ENCODE measurements at places on chromosomes 2 and 18.

- no peak for DNase-seq
These were observed 14.5 kb upstream of the NAB1 start for GRCh38 chr2:190634381-190634780.

DNA sequence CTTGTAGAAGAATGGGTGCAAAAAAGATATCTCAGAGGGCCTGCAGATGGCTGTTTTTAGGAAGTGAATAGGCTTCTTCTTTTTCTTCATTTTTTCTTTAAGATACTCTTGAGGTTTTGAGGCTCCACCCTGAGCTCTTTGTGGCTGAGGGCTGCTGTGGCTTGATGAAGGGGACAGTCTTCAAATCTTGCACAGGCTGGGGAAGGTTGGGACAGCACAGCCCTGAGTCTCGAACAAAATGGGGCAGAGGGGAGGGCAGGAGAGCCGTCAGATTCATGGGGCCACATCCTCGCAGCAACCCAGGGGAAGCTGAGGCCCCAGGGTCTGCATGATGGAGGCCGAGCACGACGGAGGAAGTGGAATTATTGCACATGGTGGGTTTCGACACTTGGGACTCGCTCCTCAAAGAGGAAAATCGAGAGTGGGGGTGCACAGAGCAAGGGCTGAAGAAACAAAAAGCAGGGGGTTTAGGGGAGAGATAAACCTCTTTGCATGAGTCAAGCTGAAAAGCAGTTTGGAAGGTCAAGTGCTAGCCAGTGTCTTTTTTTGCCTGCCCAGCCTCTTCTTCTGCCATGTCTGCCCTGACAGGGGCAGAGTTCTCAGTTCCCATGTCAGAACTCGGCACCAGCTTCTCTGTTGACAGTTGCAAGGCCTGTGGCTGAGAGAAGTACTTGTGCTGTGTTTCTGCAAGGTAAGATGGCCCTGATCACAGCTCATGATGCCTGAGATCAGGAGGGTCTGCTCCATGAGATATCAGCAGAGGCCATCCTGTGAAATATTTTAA lies 19.5 kb downstream of the INPP4A start:
- DNase-seq, result no peak

- no peak for DNase-seq
These were observed 78.4 kb downstream of the MARCHF4 start for GRCh38 chr2:216293883-216294282.

- DNase-seq, result no peak
These were observed 263.0 kb upstream of the SALL3 start for GRCh38 chr18:78716581-78716980.

DNA sequence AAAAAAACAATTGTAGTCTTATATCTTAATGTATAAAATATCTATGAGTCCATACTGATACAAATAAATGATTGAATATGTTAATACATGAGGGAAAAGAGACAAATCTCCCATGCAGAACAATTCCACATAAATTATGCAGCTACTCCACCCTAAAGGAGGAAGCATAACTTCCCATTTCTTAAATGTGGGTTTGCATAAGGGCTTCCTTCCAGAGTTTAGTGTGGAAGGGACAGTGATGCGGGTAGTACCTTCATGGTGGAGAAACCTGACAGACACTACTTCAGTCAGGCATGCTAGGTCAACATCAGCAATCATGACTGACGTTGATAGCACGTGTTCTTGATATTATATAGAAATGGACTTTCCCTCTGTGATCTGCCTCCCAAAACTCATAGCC lies 146.9 kb upstream of the STON1 start:
- no peak for DNase-seq

- peak; percentile 72 for DNase-seq
These were observed 12.4 kb downstream of the COPS8 start for GRCh38 chr2:237097911-237098702.

DNA sequence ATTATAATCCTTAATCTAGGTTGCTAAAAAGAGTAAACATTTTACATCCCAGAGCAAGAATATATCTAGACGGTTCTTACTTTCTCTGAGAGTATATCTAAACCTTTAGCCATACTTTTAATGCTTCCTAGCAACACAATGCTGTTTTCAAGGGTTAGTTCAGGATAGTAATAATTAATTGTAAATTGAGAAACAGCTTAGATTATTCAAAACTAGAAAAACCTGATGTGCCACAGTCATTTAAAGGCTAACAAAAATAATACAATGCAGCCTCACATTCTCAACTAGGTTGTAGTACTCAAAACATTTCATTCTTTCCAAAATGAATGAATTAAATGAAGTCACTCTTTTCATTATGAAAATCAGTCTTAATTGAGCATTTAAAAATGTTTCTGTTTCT lies 103.2 kb upstream of the OTX1 start:
- no peak for DNase-seq

- DNase-seq, result no peak
These were observed 2.5 kb downstream of the NFU1 start for GRCh38 chr2:69434753-69435152.

- DNase-seq, result peak; percentile 22
These were observed 2.6 kb downstream of the BZW1 start for GRCh38 chr2:200814276-200814815.

DNA sequence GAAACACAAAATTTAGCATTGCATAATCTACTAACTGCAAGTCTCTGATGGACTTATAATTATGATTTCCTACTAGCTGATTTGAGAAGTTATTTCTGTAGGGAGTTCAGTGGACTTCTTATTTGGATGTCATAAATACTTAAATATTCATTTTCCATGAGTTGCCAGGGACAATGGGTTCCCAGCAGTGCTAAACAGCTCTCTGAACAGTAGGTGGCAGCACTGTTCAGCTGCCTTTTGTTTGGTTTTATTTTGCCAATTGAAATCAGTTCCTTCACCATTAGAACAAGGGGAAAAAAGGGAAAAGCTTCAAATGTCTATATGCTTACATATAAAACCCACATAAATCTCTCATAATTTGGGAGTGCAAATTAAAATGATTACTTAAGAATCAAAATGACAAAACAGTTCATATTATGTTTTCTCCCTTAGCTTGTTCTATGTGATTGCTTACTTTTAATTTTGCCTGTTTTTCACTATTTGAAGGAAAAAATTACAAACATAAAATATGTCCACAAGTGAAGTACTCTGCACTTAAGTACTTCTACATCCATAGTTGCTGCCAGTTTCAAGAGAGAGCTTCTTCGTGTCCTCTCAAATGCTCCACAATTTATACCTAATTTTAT lies 898.9 kb downstream of the CPS1 start:
- peak; percentile 45 for DNase-seq

DNA sequence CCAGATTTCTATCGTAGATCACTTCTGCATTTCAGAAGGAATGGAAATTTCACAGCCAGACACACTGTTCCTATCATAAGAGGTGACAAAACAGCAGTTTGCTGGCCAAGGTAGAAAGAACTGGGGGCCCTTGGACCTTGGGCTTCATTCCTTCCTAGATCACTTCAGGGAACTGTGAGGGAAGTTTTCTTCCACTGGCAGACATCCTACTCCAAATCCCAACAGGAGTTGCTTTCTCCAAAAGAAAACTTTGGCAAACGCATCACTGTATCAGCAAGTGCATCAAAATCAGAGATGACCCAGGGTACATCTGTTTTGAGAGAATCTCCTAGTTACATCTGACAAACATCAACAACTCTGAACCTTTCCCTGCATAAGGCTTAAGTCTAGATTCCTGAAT lies 348.4 kb upstream of the KLHL29 start:
- DNase-seq, result no peak

- DNase-seq, result no peak
These were observed 97.3 kb upstream of the MYCN start for GRCh38 chr2:15842758-15843666.

DNA sequence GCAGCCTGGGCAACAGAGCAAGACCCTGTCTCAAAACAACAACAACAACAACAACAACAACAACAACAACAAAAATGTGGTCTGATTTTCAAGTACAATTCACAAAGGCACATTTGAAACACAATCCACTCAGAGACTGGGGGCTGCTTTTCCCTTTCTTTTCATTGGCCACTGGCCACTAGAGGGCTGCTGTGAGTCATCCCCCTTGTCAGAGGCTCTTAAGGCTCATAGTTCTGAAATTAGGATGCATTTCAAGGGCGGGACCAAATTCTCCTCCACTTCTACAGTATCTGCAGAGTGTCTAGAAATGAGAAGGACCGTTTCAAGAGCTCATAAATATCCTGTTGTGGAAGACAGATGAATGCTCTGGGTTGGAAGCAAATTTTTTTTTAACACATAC lies 285.4 kb downstream of the NRXN1 start:
- DNase-seq, result peak; percentile 40

GRCh38 chr2:14750433-14750832 lies 117.9 kb downstream of the LRATD1 start:
- no peak for DNase-seq

GRCh38 chr18:6284761-6285160 lies 129.9 kb downstream of the L3MBTL4 start:
- DNase-seq, result no peak

DNA sequence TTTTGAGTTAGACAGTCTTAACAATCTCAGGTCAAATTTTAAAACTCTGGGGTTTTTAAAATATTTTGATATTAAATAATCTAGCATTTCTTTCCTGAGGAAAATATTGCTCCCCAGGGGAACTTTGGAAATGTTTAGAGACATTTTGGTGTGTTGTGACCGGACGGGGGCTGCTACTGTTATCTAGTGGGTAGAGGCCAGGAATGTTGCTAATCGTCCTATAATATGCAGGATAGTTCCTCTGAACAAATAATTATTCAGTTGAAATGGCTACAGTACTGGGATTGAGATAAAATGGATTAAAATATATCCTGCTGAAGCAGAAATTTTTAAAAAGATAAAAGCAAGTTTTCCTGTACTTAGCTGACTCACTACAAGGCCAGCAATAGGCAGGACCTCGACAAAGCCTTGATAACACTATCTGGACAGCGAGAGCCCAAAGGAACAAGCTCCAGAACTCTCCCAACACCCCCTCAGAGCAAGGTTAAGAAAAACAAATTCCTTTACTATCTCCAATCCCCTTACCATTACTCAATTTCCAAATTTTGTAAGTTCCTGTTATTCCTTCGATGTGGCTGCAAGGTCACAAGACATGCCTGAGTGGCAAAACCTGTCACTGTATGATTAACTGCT lies 1407.4 kb downstream of the SUCLG1 start:
- DNase-seq, result no peak

DNA sequence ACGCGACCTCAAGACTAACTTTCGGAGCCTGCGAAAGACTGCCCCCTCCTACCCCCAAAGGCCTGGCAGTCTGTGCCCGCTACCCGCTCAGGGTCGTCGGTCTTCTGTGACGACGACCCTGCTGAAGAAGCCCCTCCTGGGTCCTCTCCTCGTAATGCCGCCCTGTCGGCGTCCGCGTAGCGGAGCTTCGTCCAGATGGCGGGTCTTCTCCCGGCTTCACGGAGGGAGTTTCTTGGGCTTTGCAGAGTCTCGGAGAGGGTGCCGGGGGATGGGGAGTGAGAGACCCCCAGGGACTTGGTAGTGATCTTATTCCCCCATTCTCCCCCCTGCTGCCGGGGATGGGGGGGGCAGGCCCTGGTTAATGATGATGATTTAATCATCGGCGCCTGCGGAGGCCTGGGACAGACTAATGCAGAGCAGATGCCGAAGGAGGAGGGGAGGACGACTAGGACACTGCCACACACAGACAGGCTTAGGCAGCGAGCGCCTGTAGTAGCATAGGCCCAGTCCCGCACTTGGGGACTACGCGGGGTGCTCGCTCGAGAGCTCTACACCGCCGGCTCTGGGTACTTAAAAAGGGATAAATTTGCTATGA lies 528 bp upstream of the PCGF1 start:
- peak; percentile 79 for DNase-seq

Data from RKO (cell line).